ENCODE measurements at places on chromosomes 7 and 10.
A peak's percentile ranks its signal among the peaks of the same experiment; 100 is the strongest.

- DNase-seq = peak; percentile 91
Observed at GRCh38 chr10:63703113-63703670, 182.0 kb downstream of the REEP3 start.

GRCh38 chr7:45524445-45524844 lies 49.7 kb upstream of the ADCY1 start:
- no peak for DNase-seq

DNA sequence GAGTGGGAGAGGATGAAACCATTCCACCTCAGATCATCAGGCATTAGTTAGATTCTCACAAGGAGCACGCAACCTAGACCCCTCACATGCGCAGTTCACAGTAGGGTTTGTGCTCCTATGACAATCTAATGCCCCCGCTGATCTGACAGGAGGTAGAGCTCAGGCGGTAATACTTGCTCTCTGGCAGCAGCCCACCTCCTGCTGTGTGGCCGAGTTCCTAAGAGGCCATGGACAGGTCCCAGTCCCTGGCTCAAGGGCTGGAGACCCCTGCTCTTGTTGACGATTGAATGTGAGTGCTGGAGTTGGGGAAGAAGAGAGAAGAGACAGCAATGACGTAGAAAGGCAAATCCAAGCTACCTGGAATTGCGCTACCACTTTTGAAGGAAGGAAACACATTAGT lies 267.2 kb downstream of the TFEC start:
- DNase-seq = no peak

GRCh38 chr7:144531181-144531580 lies 127.7 kb upstream of the NOBOX start:
- no peak for DNase-seq

- no peak for DNase-seq
Observed at GRCh38 chr10:70502406-70502805, 23.8 kb downstream of the PALD1 start.

- no peak for DNase-seq
Observed at GRCh38 chr7:2775785-2776184, 68.3 kb downstream of the GNA12 start.

DNA sequence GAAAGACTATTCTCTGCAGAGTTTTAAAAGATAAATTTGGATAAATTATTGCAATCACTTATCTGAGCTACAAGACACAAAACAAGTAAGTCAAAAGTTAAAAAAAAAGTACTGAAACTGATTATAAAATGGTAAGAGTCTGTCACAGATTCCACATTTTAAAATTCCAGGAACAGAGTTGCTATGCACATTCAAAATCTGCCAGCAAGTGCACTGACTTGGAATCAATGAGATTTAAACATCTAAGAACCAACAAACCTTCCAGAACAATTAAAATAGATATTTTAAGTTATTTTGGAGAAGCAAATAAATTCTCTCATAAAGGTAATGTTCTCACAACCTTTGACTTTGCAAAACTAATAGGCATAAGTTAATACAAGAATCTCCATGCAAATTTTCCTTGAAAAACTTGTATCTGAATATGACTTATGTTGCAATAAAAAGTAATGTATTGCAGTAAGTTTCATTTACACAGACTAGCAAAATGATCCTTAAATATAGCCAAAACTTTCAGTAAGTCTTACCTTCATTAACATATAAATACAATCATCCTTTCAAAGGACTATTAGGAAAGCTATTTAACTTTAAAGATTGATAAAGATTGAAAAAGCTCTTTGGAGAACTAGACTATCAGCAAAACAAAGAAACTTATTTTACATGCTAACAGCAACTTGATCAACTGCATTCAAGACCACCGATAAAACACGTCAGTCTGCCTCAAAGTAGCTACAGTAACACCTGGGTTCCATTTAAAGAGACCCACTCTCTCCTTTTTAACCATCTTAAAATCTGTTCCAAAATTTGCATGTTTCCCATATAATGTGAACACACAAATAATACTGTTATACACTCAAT lies 4.4 kb downstream of the ETV1 start:
- no peak for DNase-seq

DNA sequence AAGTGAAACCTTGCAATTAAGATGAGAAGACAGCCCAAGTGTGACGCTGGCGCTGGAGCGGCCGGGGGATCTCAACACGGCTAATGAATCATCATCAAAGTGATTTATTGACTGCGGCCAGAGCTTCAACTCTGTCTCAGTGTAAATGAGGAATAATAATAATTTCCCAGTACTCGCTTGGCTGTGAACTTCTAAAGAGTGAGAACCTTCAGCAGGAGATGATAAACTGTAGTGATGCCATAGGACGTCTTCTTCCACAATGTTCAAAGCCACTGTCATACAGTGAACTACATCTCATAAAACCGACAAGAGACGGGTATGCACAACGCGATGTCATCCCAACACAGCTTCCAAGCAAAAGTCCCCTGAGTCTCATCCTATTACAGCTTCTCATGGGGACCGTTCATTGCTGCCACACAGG lies 123.6 kb upstream of the NOBOX start:
- no peak for DNase-seq

GRCh38 chr7:90736968-90737939 lies 141.1 kb downstream of the CDK14 start:
- no peak for DNase-seq

- no peak for DNase-seq
Observed at GRCh38 chr7:144873316-144873845, 37.5 kb upstream of the TPK1 start.

GRCh38 chr10:86368046-86368445 lies 1.5 kb upstream of the GRID1 start:
- DNase-seq = no peak

DNA sequence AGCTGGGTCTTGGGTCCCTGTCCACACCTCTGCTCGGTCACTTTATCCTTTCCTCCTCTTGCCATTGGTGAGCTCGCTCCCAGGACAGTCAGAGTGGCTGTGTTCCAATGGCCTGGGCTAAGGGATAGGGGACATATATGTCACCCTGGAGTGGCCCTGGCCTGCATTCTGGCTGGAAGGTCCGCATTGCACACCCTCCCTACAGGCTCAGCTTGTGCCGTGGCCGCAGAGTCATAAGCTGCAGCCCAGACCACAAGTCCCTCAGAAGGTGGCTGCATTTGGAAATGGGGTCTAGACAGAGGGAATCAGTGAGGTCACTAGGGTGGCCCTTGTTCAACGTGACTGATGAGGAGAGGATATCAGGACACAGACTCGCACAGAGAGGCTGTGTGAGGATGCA lies 363.8 kb upstream of the SHH start:
- DNase-seq = no peak

GRCh38 chr10:129343141-129343540 lies 123.9 kb upstream of the MGMT start:
- no peak for DNase-seq

DNA sequence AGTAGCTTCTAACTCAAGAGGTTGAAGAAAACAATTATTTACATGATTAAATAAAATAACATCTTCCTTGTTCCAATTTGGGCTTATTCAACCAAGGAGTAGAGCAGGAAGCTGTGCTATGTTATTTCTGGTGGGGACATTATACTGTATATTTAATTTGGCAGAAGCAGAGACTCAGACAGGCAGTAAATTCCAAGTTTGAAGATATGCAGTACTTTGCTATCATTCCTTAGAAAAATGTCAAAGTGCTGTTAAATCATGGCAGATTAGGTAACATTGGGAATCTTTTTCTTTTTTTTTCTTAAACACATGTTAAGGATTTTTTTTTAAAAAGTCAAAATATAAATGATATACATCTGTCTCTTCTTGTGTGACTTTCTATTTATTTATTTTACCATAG lies 190.1 kb downstream of the SUGCT start:
- DNase-seq = no peak

DNA sequence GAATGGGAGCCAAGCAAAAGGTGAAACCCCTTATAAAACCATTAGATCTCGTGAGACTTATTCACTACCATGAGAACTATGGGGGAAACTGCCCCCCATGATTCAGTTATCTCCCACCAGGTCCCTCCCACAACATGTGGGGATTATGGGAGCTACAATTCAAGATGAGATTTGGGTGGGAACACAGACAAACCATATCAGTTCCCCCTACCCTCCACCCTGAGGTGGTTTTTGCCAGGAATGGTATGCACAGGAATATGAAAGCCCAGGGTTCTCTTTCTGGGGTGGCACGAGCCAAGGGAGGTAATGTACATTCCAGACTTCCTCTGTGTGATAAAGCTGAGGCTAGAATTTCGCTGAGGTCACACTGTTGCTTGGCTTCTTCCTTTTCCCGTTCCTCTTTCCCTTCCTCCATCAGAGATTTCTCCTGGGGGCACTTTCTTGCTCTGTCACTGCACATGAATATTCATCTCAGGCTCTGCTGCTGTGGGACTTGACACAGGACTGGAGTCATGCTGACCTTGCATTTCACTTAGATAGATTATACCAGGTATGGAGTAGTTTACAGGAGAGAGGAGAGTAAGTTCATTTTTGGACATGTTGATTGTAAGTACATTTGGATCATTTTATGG lies 347.0 kb upstream of the MTPN start:
- no peak for DNase-seq

DNA sequence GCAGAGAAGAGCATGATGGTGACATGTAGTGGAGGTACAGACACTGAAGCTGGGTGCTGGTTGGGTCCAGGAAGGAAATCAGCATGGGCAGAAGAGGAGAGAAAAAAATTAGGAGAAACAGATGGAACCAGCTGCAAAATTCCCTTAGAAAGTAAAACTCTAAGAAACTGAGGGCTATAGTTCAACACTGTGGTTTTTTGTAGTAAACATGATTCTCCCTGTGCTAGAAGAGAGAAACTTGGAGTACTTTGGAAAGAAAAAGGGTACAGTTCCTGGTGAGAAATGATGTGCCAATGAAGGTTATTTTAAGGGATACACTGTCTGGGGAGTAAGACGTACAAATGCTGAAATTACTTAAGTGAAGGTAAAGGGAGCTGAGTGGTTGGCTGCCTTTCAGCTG lies 181.5 kb upstream of the HPS1 start:
- no peak for DNase-seq

GRCh38 chr7:112071856-112072255 lies 134.3 kb downstream of the DOCK4 start:
- no peak for DNase-seq

GRCh38 chr10:71432956-71433767 lies 36.4 kb downstream of the CDH23 start:
- no peak for DNase-seq

DNA sequence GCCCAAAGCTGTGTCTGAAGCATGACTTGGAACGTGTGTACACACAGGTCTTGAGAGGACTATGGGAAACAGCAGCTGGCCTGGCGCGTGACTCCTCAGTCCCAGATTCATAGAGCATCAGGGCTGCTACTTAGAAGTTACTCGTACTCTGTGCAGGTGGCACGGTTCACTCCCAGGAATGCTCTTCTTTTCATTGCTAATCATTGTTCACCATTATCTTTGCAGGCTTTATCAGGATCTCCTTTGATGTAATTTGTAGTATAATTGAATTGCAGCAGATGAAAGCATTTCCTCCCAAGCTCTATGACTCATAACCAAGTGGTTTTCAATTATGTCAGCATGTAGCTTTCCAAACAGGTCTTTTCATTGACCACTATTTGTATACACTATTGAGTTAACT lies 938.9 kb downstream of the NRG3 start:
- no peak for DNase-seq

DNA sequence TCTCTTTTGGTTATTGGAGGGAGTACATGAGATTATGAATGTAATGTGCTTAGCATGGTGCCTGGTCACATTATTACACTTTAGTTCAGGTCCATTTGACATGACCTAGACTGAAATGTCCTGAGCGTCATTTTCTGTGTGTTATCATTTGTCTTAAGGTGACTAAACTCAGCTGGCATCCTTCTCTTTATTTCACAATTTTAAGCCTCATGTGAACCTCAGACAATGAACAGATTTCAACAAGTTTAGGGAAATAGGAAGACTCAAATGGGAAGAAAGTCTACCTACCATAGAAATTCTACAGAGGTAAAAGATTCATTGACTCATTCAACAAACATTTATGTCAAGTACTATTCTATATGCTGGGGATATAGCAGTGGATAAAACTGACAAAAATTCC lies 70.2 kb upstream of the EXOC6 start:
- DNase-seq = no peak

Measured in AML-193 (cell line).